Thymus (tissue), 14 donors: ENCODE measurements at places on chromosomes 5 and 9. TPM values are rescaled to one million over a fixed set of nuclear protein-coding genes. Genes with fewer than 3 reads are reported as not detected.
A peak's percentile ranks its signal among the peaks of the same experiment; 100 is the strongest.

HAND1 gene
- total RNA-seq: 0.19 TPM

DNA sequence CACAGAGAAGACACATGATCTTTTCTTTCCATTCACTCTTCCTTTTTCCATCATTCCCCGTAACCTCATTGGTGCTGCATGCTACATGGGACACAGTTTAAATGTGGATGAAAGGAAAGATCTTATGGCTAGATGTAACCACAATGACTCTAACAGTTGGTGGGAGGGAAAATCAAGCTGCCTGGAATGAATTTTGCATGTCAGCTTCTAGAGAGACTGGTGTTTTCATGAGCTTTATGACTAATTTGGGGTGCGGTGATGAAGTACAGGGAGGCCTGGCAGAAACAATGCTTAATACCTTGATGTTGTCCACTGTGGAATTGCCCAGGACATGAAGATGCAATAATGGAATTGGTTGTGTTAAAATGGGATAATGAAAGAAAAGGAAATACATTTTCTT, 55.9 kb upstream of the MYO10 start:
- no peak for DNase-seq
- no peaks in the 10 kb centered on the region for H3K36me3 ChIP-seq
- no peaks in the 10 kb centered on the region for H3K4me1 ChIP-seq
- H3K27ac ChIP-seq: no peak overlapping the region
- H3K27me3 ChIP-seq: no peaks in the 10 kb centered on the region

DNA sequence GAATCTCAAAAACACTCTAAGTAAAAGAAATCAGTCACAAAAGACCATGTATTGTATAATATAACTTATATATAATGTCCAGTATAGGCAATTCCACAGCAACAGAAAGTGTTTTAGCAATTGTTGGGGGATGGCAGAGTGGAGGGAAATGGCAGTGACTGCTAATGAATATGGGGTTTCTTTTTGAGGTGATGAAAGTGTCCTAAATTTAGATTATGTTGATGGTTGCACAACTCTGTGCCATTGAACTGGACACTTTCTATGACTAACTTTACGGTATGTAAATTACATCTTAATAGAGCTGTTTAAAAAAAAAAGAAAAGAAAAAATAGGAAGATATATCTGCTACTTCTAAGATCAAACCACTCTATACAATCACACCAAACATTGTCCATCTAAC, 124.9 kb upstream of the ZNF462 start:
- no peaks in the 10 kb centered on the region for H3K27me3 ChIP-seq
- no peak overlapping the region for H3K27ac ChIP-seq
- no peak overlapping the region for H3K4me3 ChIP-seq
- H3K36me3 ChIP-seq: no peaks in the 10 kb centered on the region
- no peak for DNase-seq

DNA sequence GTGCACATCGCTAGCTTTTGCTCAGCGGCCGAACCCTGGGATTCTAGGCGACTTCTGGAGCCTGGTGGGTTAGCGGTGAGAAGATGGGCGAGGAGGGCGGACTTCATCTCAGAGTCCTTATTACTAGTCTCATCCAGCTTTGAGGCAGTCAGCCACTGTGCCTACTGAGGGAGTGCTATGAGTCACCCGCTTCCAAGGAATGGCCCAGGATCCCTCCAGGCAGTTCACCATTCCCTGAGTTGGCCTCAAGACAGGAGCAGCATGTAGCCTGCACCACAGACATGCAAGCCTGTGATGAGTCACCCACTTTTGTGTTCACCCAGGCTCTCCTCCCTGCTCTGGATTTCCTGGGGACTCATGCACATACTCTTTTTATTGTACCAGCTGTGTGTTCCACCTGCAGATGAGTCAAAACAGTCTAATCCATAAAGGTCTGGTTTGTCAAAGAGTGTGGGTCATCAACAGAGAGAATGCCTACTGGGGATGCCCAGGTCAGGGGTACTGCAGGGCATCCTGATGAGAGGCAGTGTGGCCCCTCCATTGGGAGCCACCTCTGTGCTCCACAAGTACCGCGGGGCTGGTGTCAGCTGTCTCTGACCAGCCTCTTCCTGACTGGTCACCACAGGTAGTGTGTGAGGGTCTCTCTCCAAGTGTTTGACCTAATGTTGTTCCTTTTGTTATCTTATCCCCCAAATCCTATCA, 20.2 kb downstream of the SLC22A5 start:
- H3K4me1 ChIP-seq: peaks cover 2% of the 10 kb centered on the region
- H3K27me3 ChIP-seq: no peaks in the 10 kb centered on the region
- H3K36me3 ChIP-seq: no peaks in the 10 kb centered on the region
- H3K4me3 ChIP-seq: no peak overlapping the region
- DNase-seq: no peak

DNA sequence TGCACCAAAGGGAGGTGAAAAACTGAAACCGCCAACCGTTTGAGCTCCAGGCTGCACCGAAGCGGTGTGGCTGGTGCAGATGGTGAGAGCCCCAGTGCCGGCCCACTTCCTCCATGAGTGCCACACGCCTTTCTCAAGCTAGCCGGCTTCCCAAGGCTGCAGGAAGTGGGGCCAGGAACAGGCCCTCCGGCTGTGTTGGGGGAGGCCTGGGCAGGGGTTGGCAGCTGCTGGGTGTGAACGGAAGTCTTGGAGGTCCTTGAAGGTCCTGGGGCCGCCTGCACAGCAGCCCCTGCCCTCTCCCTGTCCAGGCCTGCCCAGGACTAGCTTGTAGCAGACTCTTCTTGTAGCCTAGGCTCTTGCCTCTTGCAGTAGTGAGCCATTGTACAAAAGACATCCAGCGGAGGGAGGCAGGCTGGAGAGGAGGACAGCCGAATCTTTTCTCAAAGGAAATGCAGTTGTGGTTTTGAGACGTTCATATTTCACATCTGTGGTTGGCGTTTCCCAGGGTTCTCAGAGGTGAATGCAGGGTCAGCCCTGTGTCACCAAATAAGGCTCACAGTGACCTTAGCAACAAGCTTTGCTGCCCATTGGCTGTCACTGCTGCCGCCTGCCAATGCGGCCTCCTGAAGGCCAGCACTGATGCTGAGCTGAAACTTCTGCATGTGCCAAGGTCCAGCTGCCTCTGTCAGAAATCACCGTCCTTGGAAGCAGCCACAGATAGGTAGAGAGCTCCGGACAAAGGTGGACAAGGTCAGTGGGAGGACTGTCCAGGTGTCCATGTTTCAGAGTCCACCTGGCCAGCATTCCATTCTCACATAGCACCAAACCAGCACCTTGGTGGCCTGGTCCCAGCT, 23.9 kb downstream of the IRF1 start:
- no peaks in the 10 kb centered on the region for H3K27me3 ChIP-seq
- DNase-seq: peak; percentile 79
- H3K27ac ChIP-seq: peak overlapping the region; percentile 94
- H3K4me3 ChIP-seq: peak overlapping the region; percentile 8

- no peak overlapping the region for H3K4me3 ChIP-seq
- H3K27ac ChIP-seq: no peak overlapping the region
- no peak for DNase-seq
- H3K27me3 ChIP-seq: no peaks in the 10 kb centered on the region
- no peaks in the 10 kb centered on the region for H3K36me3 ChIP-seq
These were observed 248.0 kb upstream of the PTGER4 start for GRCh38 chr5:40431734-40432133.
